AG10803 (cell line): ENCODE measurements at places on chromosomes 7 and 10.
A peak's percentile ranks its signal among the peaks of the same experiment; 100 is the strongest.

DNA sequence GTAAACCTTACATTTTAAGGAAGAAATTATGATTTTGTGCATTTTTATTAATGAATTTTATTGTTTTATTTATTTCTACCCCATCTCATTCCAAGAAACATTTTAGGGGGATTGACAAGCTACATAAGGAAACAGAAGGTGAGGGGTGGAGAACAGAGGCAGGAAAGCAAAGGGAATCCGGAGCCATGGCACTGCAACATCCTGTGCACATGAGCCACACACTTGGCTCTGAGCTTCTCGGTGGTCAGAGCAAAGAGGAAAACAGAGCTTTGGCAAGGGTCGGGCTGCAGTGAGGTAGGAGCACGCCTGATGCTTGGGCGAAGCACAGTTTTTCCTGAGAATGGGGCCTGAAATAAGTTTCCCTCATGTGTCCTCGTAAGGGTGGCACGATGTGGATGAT is 68.9 kb downstream of the COL13A1 start:
- DNase-seq, result no peak

GRCh38 chr7:41779918-41780317 is 77.0 kb upstream of the INHBA start:
- DNase-seq, result peak; percentile 37

- DNase-seq, result no peak
These were observed 14.2 kb downstream of the DOCK1 start for GRCh38 chr10:126919426-126919825.

DNA sequence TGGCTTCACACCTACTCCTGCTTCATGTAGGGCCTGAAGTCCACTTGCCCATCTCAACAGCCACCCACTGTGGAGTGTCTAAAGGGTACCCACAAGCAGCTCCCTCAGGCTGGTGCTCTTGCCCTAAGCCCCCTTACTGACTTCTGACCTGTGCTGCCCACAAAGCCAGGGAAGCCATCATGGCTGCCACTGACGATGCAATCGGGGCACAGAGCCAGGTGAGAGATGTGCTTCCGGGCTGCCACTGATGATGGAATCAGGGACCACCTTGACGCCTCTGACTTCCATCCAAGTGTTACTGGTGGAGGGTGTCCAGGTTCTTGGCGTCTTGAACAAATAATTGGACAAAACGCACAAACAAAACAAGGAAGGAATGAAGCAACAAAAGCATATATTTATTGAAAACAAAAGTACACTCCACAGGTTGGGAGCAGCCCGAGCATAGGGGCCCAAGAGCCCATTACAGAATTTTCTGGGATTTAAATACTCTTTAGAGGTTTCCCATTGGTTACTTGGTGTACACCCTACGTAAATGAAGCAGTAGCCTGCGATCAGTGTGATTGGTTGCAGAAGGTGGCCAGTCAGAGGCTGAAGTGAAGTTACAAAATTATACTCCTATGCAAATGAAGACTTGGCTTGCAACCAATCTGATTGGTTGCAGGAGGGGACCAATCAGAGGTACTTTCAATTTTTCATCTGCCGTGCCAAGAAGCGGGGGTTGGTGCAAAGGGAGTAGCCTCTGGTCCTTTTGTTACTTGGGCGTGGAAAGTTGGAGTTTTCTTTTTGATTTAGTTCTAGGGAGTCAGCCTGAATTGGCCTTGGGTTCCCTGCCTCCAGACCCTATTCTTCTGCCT is 4.5 kb downstream of the CPA2 start:
- no peak for DNase-seq

- no peak for DNase-seq
These were observed 97.9 kb downstream of the EMX2 start for GRCh38 chr10:117640406-117640805.

- DNase-seq, result no peak
These were observed 652.0 kb upstream of the NRP1 start for GRCh38 chr10:33986515-33986914.

GRCh38 chr7:142811154-142811737 is 40.5 kb downstream of the PRSS2 start:
- DNase-seq, result peak; percentile 48

- DNase-seq, result no peak
These were observed 110.3 kb downstream of the ADRA2A start for GRCh38 chr10:111187096-111187495.

DNA sequence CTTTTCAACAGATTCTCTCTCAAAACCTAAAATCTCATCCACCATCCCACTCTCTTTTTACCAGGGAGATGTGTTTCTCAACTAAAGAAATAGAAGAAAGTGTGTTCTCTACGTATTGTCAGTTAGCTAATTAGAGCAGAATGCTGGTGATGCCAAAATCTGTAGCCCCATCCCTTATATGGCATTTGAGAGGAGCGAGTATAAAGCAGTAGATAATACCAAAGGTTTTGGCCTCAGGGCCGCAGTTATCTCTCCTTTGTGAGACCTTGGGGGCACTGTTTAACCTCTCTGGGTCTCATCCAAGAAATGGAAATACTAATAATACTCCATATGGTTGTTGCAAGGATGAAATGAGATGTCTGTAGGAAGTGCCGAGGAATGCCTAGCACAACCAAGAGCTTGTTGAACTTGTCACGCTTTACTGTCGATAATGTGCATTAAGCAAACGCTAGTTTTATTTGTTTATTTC is 456 bp upstream of the DLD start:
- no peak for DNase-seq

DNA sequence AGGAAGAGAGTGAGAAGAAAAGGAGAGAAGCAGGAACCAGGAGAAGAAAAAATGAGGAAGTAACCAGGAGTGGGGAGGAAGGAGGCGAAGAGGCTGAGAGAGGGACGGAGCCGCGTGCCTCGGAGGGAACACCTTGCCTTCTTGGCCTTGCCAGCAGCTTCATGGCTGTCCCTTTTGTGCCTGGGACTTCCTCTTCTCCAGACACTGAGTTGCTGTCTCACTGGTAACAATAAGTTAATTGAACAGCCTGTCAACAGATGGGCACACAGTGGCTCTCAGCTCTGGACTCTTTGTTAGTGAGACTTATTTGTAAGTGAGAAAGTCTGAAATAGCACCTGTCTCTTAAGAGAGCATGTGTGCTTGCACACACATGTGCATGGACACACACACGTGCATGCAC is 83.2 kb downstream of the GATA3 start:
- no peak for DNase-seq

GRCh38 chr10:43436291-43437140 is at the start of gene ZNF487:
TSS of gene ZNF487 (plus strand) at chr10:43437111. CDS start at chr10:43475814, 38,703 bp downstream.
- peak; percentile 88 for DNase-seq

GRCh38 chr7:138945821-138946220 is 35.4 kb downstream of the KIAA1549 start:
- DNase-seq, result no peak

GRCh38 chr10:14757394-14757793 is 17.3 kb downstream of the FAM107B start:
- no peak for DNase-seq

- DNase-seq, result no peak
These were observed 482 bp upstream of the CLDN12 start for GRCh38 chr7:90402785-90403173.

GRCh38 chr7:13692548-13692947 is 296.9 kb downstream of the ETV1 start:
- peak; percentile 2 for DNase-seq

- no peak for DNase-seq
These were observed 41.6 kb upstream of the SDHAF3 start for GRCh38 chr7:97075928-97076327.

- DNase-seq, result peak; percentile 70
These were observed 114.6 kb upstream of the SFMBT2 start for GRCh38 chr10:7525314-7526016.

DNA sequence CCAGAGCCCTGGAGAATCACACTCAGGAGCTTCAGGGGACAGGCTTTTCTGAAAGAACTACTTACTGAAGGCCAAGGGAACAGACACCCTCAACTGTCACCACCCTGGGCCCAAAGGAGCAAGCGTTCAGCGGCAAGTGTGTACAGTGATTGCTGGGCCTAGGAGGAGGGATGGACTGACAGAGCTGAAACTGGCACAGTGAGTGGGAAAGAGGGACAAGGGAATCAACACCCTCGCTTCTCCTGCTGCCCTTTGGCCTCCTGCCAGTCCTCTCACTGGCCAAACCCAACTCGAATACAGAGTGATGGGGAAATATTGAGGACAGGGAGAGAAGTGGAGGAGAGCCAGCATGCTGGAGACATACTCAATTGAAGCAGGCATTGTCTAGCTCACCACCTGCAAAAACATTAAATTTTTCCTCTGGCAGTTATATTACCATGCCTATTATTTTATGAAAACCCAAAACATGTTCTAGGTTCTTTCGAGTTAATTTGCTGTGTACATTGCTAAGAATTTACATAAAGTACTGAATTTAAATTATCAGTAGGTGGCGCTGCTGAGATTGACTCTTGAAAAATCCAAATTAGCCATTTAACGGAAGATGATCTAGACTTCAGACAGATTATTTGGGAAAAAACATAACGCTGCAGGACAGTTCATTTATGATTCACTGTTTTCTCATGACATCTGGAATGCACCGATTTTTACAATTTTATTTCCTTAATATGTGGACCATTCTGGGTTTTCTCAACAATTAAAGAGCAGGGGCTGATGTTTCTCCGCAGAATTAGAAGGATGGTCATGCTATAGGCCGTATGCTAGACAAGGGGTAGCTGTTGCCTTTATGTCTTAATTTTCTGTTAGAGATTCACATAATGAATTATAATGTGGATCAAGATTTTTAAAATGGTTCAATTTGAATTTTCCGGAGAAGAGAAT is 14.7 kb upstream of the TMEM236 start:
- peak; percentile 54 for DNase-seq

- DNase-seq, result no peak
These were observed 205.9 kb downstream of the SKAP2 start for GRCh38 chr7:26658389-26659084.

DNA sequence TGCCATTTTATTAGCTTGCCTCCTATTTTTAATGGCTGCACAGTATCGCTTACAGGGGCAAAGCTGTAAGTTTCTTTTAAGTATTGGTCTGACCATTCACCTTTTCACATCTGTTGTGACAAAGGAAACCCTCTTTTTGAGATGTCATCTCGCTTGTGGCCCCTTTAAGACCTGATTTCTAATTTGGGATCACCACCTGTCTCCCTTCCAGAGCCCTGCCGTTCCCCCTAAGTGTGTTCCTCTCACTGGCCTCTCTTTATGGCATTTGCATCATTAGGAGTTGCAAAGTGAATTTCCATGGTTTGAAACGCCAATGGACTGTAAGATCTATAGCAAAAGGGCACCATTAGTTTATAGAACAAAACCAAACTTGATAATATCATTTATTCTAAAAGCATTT is 1.4 kb downstream of the EPDR1 start:
- DNase-seq, result no peak

DNA sequence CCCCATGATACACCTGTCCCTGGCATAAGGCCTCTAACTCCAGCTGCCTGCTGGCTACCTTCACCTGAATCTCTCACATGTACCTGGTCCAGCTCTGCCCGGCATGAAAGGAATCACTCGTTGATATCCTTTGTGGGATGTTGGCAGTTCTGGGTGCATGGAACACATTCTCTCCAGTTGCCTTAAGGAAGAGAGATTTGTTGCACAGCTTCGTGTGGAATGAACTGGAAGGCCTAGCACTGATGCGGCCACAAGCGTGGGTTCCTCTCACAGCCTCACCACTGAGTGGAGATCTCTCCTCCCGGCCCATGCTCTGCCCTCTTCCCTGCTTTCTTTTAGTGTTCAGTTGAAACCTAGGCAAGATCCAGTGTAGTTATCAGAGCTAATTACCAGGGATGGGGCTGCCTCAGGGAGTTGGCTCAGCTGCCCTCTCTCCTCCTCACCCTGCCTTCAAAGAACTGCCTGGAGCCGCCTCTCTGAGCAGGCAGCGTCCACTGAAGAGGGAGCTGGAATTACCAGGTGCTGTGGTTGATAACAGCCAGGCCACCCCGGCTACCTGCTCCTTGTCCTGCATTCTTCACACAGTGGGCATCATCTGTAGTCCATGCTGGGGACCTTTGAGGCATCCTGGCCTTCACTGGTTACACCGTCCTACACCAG is 194.3 kb downstream of the CCDC3 start:
- no peak for DNase-seq

DNA sequence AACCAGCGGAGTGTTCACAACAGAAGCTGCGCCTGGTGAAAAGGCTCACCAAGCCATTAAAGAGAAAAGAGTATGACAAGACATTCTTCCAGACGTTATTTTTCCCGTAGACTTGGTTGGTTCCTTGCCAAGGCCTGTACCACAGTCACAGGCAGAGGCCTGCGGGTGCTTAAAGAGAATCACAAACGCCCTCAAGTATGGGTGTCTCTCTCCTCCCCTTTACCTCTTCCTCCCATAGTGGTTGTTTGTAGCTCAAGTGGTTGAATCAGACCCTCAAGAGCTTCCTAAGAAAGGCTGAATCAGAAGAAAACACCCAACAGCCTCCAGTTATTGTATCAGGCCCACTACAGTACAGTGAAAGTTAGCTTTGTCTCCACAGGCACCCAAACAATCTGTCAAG is 169.0 kb downstream of the CREB5 start:
- DNase-seq, result no peak
